ENCODE measurements at places on chromosomes 13 and 19.
A peak's percentile ranks its signal among the peaks of the same experiment; 100 is the strongest.

DNA sequence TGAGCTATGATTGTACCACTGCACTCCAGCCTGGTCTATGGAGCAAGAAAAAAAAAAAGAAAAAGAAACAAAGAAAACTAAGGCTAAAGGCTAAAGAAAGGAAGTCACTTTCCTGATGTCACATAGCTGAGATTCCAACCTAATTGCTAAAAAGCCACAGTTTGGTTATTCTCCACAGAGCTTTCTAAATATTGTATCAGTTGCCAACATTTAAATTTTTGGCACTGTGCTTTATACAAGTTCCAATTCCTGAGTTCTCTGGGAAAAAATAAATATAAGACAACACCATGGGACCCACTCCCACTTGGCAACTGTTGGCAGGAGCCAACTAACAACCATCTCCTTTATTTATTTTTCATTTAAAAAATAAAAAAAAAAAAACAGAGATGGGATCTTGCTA is 11.2 kb upstream of the LYPD3 start:
- no peak for DNase-seq

- no peak for DNase-seq
These were observed 181.3 kb downstream of the RAP2A start for GRCh38 chr13:97615266-97615665.

GRCh38 chr13:72820156-72820897 is 38.4 kb downstream of the PIBF1 start:
- no peak for DNase-seq

GRCh38 chr19:19711934-19712828 is 20.7 kb downstream of the ZNF14 start:
- no peak for DNase-seq

DNA sequence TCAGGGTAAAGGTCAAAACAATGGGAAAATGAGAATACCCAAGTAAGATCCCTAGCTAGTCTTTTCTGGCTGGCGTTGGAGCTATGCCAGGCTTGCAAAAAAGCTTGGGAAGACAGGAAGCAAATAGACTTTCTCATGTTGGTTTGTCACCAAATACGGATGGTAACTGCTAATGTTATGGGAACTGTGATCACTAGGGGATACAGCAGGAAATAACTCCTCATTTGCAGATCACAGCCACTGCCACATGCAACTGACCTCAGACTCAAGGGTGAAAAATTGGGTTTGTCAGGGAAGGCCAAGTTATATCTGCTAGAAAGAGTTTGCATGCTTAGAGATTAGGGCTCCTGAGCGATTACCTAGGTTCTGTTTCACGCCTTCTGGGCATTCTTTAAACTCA is 162.9 kb downstream of the NHLRC3 start:
- DNase-seq: peak; percentile 50
